ENCODE measurements at places on chromosomes 11 and 22. TPM values are rescaled to one million over a fixed set of nuclear protein-coding genes. Genes with fewer than 3 reads are reported as not detected.
A peak's percentile ranks its signal among the peaks of the same experiment; 100 is the strongest.

DNA sequence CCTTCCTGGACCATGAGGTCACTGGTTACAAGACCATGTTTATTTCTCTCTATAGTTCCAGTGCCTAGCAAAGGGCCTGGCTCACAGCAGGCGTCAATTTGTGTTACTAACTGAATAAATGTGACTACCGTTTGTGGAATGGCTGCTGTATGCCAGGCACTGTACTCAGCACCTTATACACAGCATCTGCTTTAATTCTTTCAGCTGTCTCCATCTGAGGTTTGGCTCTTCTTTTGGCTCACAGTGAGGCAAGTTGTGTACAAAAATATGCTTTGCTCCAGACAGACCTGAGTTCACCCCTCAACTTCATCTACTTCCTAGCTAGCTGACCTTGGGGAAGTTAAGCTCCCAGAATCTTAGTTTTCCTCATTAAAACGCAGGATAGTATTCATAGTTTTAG, 75.3 kb upstream of the PHOX2A start:
- H3K4me3 ChIP-seq: no peak overlapping the region
- no peak for DNase-seq
- peaks cover 10% of the 10 kb centered on the region for H3K4me1 ChIP-seq
- no peaks in the 10 kb centered on the region for H3K27me3 ChIP-seq
- no peak overlapping the region for H3K27ac ChIP-seq
- H3K36me3 ChIP-seq: peaks cover 6% of the 10 kb centered on the region

- DNase-seq: peak; percentile 94
- peaks cover 57% of the 10 kb centered on the region for H3K4me1 ChIP-seq
- no peaks in the 10 kb centered on the region for H3K27me3 ChIP-seq
Observed at GRCh38 chr11:128715691-128716561, 22.1 kb downstream of the FLI1 start.

GRCh38 chr11:13249992-13250391, 27.6 kb upstream of the BMAL1 start:
- DNase-seq: no peak
- no peaks in the 10 kb centered on the region for H3K4me1 ChIP-seq
- no peaks in the 10 kb centered on the region for H3K36me3 ChIP-seq
- H3K27ac ChIP-seq: no peak overlapping the region
- peaks cover 2% of the 10 kb centered on the region for H3K27me3 ChIP-seq

DNA sequence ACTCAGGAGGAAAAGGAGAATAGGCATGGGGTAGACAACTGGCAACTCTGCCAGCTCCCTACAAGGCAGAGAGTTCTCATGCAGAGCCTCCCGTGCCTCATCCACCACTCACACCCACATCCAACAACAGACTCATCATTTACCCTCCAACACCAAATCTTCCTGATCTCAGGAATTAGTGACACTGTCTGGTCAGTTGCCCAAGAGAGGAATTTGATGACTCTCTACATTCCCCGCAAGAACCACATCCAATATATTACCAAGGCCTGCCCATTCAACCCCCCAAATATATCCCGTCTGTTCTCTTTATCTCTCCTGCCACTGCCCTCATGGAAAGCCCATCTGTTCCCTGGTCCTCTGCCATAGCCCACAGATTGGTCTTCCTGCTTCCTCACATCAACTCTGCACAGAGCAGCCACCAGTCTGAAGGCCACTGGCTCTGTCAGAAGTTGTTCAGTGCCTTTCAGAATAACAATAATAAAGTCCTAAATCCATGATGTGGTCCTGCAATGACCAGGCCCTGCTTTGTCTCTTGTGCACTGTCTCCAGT, 57.5 kb upstream of the CD82 start:
- peaks cover 25% of the 10 kb centered on the region for H3K27me3 ChIP-seq
- H3K4me1 ChIP-seq: peaks cover 4% of the 10 kb centered on the region
- no peak for DNase-seq

DNA sequence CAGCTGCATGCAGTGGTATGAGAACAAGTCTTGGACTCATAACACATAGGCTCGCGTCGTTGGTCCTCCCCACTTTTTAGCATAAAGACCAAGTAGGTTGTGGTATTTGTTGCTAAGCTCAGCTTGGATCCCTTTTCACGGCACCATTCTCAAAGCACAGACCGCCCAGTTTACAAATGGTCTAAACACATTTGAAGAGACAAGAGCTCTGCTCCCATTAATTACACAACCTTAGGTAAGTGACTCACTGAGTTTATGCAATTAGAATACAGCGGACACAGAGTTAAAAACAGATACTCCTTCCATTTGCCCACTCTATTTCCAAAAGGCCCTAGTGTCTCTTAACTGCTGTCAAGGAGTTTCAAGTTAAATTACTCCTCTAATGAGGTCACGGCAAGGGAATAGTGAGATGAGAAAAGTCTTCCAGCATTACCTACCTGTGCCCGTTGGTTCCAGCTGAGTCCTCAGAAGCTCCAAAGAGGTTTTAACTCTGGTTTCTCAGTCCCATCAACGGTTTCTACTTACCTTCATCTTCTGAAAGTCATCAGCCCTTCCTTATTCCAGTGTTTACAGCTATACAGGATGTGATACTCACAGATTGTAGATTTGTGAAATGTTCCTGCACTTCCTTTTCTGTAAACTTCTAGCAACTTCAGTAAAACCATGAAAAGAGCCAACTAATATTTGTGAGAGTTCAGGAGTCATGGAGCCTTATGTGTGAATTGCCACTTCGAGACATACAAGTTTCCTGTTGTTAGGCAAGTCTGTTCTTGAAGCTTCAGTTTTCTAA, at the start of gene MS4A6A:
Gene MS4A6A (minus strand): TSS at position 543 of the 790 bp plus-strand sequence. CDS start 1,356 bp downstream, outside the sequence.
- H3K36me3 ChIP-seq: no peaks in the 10 kb centered on the region
- H3K4me3 ChIP-seq: no peak within 1 kb of the TSS
- DNase-seq: no peak
- H3K27me3 ChIP-seq: no peaks in the 10 kb centered on the region
- no peaks in the 10 kb centered on the region for H3K4me1 ChIP-seq

The PARVB gene
- total RNA-seq: 22.0 TPM

The PPME1 gene
- 376 TPM for total RNA-seq

The MS4A3 gene
- not detected for total RNA-seq
